Right atrium auricular region (tissue), 2 donors: ENCODE measurements at places on chromosomes 7 and 10.

DNA sequence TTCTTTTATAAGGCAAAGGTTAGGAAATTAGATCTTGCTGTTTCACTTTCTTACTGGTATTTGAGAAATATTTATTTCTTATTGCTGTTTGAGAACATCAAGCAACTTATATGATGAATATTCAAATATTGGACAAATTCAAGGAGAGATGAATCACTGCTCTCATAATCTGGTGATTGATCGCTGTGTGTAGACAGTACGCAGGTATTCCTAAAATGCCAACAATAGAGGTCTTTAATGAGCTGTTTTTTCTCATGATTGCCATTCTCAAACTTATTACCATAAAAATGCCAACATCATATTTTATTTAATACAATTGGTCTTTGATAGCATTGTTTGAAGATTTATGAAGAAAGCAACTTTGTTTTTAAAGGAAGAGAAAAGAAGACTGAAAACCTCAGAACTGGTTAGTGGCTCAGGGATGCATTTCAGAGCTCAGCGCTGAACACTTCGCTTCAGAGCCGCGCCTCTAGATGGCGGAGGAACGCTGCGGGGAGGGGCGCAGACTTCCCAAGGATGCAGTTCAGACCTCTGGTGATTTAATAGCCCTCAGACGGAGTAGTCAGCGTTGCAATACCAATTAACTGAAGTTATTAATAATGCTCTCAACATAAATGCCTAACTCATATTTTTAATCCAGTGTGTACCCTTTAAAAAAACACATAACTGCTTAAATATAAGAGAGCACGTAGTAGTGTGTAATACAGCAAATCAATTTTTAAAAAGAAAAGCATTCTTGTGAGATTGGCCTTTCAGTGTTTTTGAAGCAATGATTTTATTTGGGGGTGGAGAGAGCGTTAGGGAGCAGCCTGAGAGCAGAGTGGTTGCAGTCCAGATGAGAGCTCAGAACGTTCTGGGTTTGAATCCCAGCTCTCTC lies 38.5 kb upstream of the STEAP4 start:
- no peak for DNase-seq

DNA sequence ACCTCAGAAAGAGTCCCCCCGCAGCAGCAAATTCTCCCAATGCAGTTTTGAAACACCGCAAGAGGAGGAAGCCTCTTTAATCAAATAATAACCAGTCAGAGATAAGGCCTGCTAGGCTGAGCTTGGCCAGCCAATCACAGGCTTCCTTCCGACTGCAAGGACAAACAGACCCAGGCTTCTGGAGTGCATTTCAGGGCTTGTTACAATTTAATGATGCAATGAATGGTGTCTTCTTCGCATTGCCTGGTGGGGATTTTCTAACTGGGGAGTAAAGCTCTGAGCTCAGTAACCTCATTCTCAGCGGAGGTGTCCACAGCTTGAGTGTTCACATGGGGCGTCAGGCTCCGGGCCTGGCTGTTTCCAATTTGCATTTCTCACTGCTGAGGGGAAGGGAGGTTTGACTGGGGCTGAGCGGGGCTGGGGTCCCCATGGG lies 31.8 kb upstream of the GPAM start:
- no peak for DNase-seq

DNA sequence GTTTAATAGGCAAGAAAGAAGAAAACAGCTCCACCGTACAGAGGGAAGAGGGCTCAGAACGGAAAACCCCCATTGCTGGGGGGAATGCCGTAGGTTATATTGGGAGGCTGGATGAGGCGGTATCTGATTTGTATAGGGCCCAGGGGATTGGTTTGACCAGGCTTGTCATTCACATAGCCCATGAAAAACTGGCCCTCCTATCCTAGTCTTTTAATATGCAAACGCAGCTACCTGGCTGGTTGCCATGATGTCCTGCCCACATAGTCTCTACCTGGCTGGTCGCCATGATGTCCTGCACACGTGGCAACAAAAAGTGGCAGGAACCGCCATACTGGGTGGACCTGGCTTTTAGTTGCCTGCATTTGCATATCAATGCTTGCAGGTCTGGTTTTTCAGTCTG lies 84.7 kb downstream of the AUTS2 start:
- no peak for DNase-seq

DNA sequence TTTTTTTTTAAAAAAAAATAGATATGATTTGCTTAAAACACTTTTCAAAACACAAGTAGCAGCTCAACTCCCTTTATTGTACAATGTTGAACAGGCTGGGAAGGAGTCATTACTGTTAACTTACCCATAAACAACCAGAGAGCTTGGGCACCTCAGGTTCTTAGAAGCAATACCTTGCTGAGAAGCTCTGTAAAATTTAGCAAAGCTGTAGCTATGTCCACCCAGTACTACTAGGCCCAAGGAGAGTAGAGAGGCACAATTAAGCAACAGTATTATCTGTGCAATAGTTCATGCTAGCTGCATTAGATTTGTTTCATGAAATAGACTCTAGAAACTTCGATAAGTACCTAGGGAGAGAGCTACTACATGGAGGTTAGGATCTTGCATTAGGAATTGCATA lies 32.0 kb downstream of the SEMA3A start:
- DNase-seq, result no peak

DNA sequence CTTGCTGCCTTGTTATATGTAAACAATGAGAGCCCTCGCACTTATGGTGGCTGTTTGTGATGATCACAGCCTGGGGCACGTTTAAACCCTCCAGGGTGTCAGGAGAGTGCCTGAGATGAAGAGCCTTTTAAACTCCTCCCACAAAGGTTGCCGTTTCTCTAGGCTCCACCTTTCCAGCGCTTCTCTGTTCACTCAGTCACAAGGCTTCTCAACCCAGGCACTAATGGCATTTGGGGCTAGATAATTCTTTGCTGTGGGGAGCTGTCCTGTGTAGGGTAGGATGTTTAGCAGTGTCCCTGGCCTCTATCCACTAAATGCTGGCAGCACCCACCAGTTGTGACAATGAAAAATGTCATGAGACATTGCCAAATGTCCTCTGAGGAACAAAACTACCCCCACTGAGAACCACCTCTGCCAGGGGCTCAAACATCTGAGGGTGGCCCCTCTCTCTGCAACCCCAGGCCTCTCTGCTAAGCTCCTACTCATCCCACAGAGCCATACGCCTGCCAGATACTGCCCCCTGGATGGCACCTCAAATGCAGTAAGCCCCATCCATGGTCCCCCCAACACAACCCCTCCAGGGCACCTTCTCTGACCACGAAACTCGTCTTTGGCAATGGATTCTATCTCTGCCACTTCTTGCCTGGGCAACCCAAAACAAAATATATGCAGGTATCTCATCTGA lies 144.3 kb upstream of the ZMIZ1 start:
- DNase-seq, result no peak

- no peak for DNase-seq
Measured at GRCh38 chr10:96758423-96758822, 38.1 kb upstream of the PIK3AP1 start.

- no peak for DNase-seq
Measured at GRCh38 chr10:86547296-86547695, 25.7 kb upstream of the WAPL start.

DNA sequence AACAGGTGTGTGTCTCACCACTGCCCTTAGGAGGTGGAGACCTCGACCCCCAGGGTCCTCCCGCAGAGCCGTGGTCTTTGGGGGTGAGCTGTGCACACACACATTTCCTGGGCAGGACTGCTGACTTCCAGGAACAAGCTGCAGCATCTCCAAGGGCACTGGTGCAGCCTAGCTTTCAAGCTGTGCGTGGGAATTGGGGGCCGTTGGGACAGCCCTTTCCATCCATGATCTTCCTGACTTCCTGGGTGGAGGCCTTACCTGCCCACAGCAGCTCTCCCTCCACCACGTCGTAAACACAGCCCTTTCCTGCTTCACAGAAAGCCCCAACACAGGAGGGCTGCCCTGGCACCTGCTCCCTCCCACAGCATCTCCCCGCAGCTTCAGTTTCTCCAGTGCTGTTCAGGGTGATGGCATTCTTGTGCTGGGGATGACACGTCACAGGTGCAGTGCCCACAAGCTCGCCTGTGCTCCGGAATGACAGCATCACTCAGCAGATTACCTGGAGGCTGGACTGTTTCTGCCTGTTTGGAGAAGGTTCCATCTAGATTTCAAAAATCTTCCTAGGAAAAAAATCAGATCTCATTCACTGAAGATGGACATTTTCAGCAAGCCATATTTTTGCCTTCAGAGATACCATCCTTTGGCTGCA lies 208.0 kb upstream of the PPP2R2D start:
- no peak for DNase-seq

GRCh38 chr10:59580026-59580863 lies 129.4 kb downstream of the SLC16A9 start:
- DNase-seq, result no peak

GRCh38 chr7:151080067-151080521 lies 515 bp downstream of the FASTK start:
- no peak for DNase-seq

- peak; percentile 68 for DNase-seq
Measured at GRCh38 chr7:117986645-117987269, 113.5 kb upstream of the CTTNBP2 start.

- DNase-seq, result peak; percentile 4
Measured at GRCh38 chr7:22845221-22845834, 22.7 kb upstream of the TOMM7 start.

- no peak for DNase-seq
Measured at GRCh38 chr7:106521541-106521940, 139.4 kb downstream of the CCDC71L start.

GRCh38 chr7:137960020-137960419 lies 41.9 kb downstream of the CREB3L2 start:
- no peak for DNase-seq

GRCh38 chr7:83178796-83179195 lies 16.1 kb upstream of the PCLO start:
- DNase-seq, result no peak

DNA sequence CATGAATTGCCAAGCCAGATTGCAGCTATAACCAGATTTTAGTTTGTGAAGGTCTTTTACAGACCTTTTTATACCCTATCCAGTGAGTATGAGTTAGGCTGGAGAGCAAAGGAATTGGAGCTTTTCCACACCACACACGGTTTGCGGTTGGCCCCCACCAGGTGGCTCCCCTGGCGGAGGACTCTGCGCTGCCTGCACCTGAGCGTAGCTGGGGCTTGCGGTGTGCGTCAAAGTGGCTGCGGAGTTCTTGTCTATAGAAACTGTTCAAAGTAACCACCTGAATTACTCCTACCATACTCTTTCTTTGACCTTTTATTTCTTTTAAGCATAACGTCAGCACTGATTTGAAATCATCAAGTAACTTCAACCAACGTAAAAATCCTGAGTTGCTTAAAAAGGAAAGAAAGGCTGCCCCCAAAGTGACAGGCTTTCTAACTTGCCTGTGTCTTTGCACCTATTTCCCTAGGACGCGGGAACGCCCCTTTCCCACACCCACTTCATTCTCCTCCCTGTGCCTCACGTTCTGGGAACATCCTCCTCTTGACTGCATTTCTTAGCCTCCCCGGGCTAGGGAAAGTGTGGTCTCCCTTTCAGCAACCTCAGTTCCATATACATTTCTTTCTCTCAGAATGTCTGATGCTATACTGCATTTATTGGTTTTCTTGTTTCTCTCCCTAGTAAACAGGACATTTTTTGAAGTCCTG lies 47.6 kb upstream of the TMEM72 start:
- DNase-seq, result peak; percentile 54

- DNase-seq, result no peak
Measured at GRCh38 chr10:5508161-5508604, 8.8 kb upstream of the CALML5 start.

DNA sequence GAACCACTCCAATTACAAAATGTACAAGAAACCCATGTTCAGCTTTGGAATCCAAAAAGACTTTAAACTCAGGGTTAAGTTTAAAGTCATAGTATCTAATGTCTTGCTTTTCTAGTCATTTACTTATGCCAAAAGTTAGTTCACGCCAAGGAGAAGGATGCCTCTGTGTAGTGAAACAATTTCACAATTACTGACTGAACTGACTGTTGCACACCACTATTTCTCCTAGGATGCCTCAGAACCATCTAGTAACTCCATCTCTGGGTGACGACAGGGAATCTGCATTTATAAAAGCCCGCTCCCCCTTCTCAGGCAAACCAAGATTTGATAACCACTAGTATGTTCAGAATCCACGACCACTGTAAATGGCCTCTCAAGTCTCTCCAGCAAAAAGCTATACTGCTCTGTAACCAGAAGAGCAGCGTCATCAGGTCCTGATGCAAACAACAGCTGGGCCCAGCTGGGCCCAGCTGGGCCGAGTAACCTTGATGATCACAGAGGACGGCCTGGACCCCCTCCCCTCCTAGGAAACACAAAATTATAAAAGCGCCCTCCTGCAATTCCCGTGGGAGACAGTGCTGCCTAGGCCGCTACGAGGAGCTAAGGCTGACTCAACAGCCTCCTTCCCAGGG lies 680 bp upstream of the ADO start:
- DNase-seq, result no peak

DNA sequence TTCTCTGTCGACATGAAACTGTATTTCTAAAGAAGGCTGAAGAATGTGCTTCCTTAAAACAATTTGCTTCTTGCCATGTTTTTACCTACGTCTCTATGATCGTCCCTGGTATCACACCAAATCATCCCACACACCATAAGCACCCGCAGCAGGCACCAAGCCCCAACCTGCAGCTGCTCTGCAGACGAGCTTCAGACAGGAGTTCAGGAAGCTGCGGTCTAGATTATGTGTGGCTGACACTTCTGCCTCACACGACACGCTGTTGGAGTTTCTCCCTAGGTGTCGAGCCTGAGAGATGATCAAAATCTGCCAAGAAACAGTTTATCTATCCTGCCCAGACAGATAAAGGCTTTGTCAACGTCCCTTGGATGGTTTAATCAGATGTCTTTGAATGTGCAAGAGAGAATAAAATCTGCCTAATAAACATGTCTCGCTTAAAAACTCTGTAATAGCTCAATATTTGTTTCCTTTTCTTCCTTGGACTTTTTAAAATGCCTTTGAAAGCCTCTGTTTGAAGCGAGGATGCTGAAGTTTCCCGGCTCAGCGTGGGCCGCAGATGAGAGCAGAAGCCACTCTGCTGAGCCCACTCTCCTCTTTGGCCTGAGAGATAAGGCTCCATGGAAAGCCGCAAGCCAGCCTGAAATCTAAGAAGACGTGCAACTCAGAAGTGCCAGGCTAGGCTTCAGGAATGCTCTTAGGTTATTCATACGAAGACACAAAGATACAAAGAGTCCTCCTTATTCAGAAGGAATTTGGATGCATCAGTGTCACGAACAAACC lies 158.3 kb upstream of the PFKP start:
- no peak for DNase-seq

DNA sequence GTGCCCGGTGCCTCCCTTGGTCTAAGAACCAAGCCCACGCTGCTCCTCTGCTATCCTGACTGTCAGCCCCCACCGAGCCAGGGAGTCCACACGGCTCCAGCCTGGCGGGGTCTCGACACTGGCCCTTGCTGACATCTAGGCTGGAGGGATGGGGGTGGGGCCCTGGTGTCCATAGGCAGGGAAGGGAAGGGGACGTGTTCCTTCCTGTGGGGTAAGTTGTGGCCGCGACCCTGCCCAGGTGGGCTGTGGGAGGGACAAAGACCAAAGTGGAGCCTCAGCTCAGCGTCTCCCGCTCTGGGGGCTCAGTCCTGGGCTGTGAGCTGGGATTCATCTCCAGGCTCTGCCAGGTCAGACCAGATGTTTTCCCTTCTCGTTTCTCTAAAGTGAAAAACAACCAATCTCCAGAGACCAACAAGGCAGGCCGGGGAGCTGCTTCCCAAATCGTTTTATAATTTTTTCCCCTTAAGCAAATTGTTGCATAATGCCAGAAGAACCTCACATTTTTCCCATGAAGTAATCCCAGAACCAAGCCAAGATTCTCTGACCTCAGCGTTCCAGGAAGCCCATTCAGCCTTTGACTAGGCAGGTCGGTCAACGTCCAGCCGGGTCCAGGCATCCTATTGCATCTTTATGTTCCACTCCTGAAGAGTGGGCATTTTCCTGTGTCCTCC lies 101.2 kb downstream of the RGS10 start:
- peak; percentile 75 for DNase-seq
